ENCODE measurements at places on chromosomes 4 and X.

DNA sequence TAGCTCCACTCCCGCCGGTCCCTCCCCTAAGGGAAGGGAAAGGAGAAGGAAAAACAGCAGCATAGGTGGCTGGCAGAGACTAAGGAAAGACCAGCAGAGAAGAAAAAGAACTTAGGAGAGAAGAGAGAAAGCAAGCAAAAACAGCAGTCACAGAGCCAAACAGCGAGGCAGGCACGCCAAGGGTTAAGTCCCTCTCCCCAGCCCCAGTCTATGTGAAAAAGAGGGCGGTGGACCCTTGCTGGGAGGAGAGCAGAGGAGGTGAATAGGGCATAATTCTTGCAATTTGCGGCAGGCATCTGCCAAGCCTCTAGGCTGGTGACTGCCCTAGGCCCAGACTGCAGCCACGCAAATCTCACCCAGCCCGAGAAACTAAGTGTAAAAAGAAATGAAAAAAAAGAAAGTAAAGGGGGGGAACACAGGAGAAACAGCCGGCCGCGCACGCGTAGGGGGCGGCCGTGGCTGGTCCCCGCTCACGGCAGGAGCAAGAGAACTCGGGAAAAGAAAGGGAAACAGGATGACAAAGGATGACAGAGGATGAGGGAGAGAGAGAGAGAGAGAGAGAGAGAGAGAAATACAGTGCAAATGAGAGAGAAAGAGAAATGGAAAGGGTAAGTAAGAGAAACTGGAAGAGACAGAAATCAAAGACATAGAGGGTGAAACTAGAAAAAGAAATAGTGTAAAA lies 48.6 kb downstream of the MAGEA9 start:
- DNase-seq = no peak

DNA sequence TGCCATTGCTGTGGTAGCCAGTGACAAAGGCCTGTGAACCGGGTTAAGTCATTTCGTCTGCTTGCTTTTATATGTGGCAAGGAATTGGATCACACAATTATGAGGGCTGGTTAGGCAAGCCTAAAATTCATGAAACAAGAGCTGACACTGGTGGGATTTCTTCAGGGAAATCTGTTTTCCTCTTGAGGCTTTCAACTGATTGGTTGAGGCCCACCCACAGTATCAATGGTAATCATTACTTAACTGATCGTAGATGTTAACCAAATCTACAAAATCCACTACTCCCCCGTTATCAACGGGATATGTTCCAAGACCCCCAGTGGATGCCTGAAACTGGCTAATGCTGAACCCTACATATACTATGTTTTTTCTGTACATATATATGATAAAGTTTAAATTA lies 13.0 kb downstream of the RBMX2 start:
- DNase-seq = no peak

GRCh38 chrX:154730253-154730891 lies 20.5 kb downstream of the GAB3 start:
- DNase-seq = no peak

DNA sequence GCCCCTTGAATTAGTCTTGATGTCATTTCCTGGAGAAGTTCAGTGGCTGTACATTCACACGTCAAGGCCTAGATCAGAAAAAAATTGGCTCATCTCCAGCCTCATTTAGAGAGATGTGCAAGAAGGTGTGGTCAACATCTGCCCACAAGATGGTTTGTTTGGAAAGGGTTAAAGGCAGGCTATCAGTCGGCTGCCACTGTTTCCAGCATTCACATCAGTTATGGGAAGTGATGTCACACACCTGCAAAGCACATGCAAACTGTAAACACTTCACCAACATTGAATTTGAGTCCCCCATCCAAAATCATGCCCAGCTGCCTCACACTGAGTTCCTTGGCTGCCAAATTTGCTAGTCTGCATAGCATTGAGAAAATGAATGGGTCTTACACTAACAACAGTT lies 498.3 kb upstream of the INTU start:
- DNase-seq = no peak

- peak; percentile 45 for DNase-seq
Observed at GRCh38 chr4:3174371-3175338, 74.3 kb upstream of the MSANTD1 start.

- DNase-seq = no peak
Observed at GRCh38 chrX:37652589-37653231, 32.9 kb upstream of the XK start.

DNA sequence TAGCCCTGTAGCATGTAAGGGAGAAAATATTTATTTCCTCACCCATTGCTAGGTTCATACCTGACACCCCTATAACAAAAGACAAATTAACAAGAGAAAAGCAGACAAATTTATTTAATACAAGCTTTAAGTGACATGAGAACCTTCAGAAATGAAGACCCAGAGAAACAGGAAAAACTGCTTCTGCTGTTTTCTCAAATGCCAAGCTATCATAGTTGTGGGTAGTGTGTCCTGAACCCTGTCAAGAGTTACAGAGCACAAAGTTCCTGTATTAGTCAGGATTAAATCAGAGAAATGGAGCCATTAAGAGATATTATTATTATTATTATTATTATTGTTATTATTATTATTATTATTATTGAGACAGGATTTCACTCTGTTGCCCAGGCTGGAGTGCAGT lies 17.5 kb downstream of the CCDC160 start:
- no peak for DNase-seq

DNA sequence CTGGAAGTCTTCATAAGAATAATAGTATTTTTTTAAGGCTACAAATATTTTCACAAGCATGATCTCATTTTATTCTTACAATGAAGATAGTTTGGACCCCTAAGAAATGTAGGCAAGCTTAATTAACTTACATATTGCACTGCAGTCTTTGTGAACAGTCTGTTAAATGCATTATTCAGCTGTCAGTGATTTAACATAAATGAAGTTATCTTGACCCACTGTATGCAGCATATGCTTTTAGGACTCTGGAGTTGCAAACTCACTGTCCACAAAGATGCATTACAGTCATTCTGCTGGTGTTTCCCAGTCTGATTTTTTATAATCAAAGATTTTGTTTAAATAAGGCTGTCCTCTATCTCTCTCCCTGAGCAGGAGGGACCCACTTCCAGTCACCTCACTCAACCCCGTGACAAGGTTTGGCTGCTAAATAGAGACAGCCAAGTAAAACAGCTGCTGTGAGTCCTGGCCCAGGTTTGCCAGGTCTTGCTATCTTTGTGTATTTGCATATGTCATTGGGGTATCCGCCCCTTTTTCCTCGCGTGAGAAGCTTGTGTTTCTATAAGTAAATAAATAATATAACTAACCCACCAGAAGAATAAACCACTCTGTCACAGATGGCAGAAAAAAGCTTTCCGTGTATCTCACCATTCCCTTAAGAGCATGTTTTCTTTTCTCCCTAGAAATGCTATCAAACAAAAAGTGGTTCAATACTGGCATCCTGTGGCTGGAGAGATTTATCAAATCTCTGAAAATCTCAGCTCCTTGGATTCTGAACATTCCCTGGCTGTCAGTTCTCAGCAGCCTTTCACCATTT lies 67.0 kb downstream of the SLC7A11 start:
- DNase-seq = no peak

DNA sequence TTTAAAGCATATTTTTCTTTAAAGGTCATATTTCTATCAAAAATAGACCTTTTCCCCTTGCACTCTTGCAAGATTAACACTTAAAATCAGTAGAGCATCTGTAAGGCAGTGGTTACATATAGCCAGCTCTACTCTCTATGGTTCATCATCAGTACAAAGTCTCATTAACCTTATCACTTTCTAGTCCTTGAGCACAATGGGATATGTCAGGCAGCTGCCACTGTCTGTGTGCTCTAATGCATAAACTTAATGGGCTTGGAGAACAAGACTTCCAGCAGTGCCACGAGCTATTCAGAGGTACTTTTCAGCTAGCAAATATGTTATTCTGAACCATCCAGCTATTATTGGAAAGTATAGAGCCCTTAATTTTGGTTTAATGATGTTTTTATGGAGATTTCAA lies 393.7 kb downstream of the GASK1B start:
- no peak for DNase-seq

- no peak for DNase-seq
Observed at GRCh38 chr4:13705521-13706041, 78.1 kb upstream of the BOD1L1 start.

DNA sequence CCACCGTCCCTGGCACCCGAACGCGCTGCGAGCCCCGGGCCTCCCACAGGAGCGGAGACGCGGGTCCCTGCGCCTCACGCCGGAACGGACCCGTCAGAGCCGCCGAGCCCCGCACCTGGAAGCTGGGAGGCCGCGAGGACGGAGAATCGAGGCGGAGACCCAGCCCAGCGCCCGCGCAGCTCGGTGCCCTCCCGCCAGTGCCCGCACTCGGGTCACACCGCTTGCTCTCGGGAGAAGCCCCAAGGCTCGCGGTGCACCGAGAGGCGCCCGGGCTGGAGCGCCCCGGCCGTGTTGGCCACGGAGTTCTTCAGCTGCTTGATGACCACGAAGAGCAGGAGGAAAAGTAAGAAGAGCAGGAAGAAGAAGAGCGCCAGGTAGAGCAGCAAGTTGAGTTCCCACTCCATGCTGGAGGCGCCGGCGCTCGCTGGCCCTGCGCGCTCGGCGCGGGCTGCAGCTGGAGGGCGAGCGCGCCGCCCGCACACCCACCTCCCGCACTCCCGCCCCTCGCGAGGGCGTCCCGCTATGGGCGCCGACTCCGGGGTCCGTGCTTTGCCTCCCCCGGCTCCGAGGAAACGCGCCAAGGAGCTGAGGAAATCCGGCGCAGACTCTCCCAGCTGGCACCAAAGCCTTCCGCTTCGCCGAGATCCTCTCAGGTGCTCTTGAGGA lies at the start of gene SMIM43:
Gene SMIM43, minus strand, starts transcription at position 463 of the 666 bp plus-strand sequence. Its CDS starts 59 bp downstream, at position 404.
- no peak for DNase-seq

DNA sequence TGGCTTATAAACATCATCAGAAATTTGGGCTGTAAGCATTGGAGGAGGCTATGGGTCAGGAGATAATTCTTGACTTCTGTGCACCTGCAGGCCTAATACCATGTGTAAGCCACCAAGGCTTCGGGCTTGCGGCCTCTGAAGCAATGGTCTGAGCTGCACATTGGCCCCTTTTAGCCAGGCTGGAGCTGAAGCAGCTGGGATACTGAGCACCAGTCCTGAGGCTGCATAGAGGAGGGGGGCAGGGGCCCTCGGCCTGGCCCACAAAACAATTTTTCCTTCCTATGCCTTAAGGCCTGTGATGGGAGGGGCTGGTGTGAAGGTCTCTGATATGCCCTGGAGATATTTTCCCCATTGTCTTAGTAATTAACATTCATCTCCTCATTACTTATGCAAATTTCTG lies 373.0 kb upstream of the HTR2C start:
- DNase-seq = no peak

DNA sequence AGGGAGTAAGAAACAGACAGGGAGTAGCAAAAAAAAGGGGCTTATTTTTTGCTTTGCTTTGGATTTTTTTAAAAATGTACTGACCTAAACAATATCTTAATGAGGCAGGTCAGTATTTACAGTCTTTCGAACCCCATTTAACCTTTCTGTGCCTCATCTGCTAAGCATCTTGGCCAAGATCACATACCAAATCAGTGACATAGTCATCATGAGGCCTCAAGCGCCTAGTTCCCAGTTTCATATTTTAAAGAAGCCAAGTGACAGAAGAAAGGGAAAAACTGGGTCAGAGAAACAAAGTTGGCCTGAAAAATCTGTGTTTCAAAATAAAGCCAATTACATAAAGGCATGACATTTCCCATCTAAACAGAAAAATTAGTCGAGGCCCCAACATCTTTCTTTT lies 94.6 kb upstream of the WDR44 start:
- DNase-seq = no peak

All from gastrocnemius medialis (tissue), 4 donors.